Stimulated activated CD8-positive, alpha-beta memory T cell treated with anti-CD3 and anti-CD28 coated beads, Interleukin-4, amount 100 ng/mL, for 24 hours (primary cell): ENCODE measurements at places on chromosomes 2 and 18.

GRCh38 chr2:190190507-190191162 lies 128.1 kb upstream of the MSTN start:
- no peak for DNase-seq

DNA sequence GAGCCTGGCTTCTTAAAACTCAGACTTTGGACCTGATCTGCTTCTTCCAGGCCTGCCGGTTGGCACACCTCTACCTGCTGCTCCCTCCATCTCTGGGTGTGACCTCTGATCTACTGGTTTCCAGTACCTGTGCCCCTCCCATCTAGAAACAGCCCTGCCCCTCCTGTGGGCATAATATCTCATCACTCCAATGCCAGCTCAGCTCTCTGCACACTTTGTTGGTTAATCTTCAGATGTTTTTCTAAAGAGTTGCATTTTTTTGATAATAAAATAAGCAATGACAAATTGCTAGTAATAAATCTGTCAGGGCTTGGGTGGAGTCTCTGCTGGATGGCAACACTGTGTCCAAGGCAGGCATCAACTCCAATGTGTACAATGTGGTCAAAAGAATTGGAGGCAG lies 89.6 kb upstream of the PPP1CB start:
- no peak for DNase-seq

DNA sequence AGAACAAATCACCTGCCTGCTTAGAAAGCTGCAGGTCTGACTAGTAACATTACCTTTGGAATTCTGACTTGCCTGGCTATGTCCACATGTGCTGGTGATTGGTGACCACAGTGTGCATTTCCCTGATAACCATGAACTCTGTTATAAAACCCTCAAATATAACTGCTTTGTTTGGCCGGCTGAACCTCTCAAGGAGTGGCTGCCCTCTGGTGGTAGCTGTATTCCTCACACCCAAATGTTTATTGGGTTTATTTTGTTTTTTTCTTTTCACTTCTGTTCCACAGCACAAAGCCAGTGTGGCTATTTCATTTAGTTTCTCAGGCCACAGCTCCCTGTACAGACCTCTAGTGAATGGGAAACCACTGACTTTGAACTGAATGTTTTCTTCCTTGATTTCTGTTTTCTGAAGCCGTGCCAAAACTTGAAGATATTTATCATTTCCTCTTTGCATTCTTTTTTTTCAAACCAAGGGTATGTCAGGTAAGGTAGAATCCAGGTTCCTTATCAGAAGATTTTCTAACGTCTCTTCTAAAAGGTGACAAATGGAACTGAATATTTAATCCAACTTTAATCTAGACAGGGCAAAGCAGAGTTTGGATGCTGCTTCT lies 549.0 kb upstream of the VRK2 start:
- DNase-seq = peak; percentile 0

GRCh38 chr2:212289301-212289700 lies 249.3 kb downstream of the ERBB4 start:
- no peak for DNase-seq

GRCh38 chr18:10094154-10094553 lies 180.3 kb downstream of the VAPA start:
- no peak for DNase-seq

DNA sequence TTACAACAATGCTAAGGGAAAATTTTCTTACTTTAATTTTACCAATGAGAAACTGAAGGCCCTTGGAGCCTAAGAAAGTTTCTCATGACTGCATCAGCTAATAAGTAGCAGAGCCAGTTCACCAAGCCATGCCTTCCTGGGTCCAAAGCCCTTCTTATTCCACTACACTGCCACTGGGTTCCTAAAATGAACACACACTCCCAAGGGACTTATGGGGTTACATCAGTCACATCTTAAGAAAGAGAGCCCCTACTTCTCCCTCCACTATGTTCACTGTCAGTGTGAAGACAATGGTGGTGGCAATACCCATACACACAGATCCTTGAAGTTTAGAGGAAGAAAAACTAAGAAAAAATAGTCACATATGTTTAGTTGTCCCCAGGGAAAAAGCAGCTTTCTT lies 20.6 kb downstream of the MBD2 start:
- no peak for DNase-seq

- DNase-seq = no peak
Observed at GRCh38 chr2:172090044-172090961, 5.0 kb downstream of the DLX1 start.
